ENCODE measurements at places on chromosomes 2 and 18.
A peak's percentile ranks its signal among the peaks of the same experiment; 100 is the strongest.

- no peak for DNase-seq
These were observed 308.3 kb downstream of the MYCN start for GRCh38 chr2:16248571-16249105.

GRCh38 chr2:48531141-48531648, 1.2 kb downstream of the STON1 start:
- no peak for DNase-seq

GRCh38 chr2:168915441-168916330, 14.6 kb downstream of the G6PC2 start:
- no peak for DNase-seq

GRCh38 chr2:96306370-96306769, 1.0 kb upstream of the SNRNP200 start:
- no peak for DNase-seq

- DNase-seq, result no peak
These were observed 543.6 kb upstream of the SOX11 start for GRCh38 chr2:5148392-5149085.

DNA sequence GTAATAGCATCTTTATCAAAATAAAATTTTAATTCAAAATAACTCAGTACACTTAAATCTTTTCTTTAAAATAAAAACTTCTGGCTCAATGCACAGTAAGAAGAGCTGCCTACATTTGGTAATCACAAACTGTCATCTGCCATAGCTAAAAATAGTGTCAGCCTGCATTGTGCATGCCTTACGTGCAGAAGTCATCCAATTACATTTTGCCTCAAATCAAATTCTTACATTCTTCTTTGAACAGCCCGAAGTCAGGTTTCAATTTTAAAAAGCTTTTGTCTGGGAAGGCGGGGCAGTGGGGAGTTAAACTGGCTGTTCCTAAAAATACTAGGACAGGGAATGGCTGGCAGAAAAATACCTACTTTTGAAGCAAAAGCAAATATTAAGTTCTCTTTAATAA, 51.1 kb downstream of the RTN4 start:
- DNase-seq, result no peak

DNA sequence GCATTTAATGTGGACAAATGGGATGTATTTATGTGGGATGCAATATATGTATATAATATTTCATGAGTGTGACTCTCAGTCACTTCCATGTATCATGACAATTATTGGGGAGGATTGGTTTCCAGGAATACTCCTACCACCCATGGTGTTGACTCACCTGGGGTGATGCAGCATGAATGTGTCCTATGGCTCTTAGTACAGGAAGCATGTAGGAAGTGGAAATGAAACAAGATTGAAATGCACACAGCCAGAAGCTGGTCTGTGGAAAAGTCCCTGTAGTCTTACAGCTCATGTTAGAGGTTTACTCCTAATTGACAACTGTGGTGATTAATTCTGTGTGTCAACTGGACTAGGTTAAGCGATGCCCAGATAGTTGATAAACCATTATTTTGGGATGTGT, 89.3 kb upstream of the HAAO start:
- DNase-seq, result no peak

- no peak for DNase-seq
These were observed 5.2 kb upstream of the ARID5A start for GRCh38 chr2:96531366-96531765.

GRCh38 chr2:168626647-168627046, 170.6 kb downstream of the CERS6 start:
- no peak for DNase-seq

- DNase-seq, result no peak
These were observed 981 bp downstream of the C2orf66 start for GRCh38 chr2:196808083-196808665.

DNA sequence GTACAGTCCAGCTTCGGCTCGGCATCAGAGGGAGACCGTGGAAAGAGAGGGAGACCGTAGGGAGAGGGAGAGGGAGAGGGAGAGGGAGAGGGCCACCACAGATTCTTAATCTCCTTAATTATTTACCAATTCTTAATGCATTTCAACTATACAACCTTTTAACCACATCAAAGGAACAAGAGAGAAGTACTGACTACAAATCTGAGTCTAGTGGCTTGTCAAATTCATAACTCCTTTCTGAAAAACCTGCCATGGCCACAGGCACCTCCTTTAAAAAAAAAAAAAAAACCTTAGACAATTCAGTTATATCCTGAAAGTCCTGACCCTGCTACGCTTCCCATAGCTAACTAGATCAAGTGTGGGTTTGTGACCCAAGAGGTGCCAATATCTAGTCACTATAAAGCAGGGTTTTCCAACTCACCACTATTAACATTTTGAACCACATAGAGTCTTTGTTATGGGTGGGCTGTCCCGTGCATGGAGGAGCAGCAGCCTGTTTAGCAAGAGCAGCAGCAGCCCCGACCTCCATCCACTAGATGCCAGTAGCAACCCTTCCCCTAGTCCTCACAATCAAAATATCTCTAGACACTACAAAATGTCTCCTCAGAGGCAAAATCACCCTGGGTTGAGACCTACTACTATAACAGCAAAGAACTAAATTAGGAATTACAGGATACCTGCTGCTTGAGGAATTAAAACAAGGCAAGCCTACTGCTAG, 6.8 kb downstream of the ESCO1 start:
- no peak for DNase-seq

- DNase-seq, result peak; percentile 30
These were observed 27.3 kb downstream of the GKN2 start for GRCh38 chr2:68925295-68925896.

GRCh38 chr2:224772494-224772893, 56.3 kb upstream of the CCDC195 start:
- DNase-seq, result no peak

DNA sequence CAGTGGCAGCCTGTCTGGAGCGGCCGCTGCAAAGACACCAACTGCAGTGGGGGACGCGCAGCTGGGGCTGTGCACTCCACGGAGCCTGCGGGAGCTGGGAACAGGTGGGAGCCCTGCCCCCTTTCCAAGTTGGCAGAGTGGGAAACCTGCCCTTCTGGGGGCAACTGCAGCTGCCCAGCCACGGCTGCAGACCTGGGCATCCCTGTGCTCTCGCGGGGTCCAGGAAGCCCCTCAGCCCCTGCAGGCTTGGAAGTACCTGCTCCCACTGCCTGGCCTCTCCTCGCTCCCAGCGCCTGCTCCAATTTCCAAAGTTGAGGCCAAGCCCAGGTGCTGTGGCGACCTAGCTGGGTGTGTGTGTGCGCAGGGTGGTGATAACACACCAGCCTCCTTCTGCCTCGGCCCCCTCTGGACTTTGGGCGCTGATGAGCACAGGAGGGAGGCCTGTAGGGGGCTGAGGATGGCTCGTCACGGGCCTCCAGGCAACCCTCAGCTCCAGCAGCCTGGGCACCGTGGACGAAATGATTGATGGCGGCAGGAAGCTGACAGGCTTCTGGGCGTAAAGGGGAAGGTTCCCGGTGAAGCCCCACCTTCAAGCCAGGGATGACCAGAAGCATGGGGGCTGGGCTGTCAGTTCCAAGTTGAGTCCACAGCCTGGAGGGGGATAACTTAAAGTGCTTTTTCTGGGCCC, 76.9 kb downstream of the PTPN4 start:
- no peak for DNase-seq

GRCh38 chr2:175903384-175903936, 98.6 kb downstream of the LNPK start:
- no peak for DNase-seq

GRCh38 chr2:236302555-236302954, 38.3 kb upstream of the ASB18 start:
- DNase-seq, result no peak

- no peak for DNase-seq
These were observed 69.3 kb downstream of the HDAC4 start for GRCh38 chr2:239331560-239331959.

GRCh38 chr2:45182667-45183295, 173.5 kb upstream of the SIX2 start:
- no peak for DNase-seq

DNA sequence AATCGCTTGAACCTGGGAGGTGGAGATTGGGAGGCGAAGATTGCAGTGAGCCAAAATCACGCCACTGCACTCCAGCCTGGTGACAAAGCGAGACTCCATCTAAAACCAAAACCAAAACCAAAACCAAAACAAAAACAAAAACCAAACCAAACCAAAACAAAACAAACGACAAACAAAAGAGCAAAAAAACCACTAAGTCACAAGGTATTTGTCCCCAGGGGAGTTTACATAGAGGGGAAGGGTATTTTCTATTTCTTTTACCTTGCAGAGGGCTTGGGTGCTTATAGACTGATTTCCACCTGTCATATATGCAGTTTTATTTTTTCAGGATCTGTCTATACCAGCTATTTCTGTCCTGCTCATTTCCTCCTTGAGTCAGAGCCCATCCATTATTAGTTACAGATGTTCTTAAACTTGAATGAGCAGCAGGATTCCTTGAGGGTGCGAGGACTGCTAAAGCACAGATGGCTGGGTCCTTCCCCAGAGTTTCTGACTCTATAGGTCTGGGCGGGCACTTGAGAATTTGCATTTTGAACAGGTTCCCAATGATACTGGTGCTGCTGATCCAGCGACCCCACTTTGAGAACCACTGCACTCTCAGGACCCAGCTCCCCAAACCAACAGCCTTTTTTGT, 102.2 kb upstream of the UXS1 start:
- no peak for DNase-seq

- DNase-seq, result no peak
These were observed 2.6 kb upstream of the ALMS1 start for GRCh38 chr2:73383036-73383435.

DNA sequence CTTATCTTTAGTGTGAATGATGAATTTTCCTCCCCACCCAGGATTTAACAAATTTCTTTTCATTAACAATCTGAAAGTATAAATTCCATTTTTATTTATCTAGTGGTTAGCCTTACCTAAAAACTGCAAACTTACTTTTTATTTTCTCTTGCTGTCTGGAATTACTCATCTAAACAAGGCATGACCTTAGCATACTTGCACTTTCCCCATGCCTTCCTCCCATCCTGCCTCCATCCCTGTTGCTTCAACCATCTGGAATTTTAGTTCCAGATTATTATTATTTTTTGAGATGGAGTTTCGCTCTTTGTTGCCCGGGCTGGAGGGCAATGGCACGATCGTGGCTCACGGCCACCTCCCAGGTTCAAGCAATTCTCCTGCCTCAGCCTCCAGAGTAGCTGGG, 35.6 kb downstream of the GDF7 start:
- no peak for DNase-seq

GRCh38 chr18:25351777-25352628, at the start of gene ZNF521:
TSS of gene ZNF521 (minus strand) at chr18:25352166. CDS start at chr18:25350946, 1,220 bp downstream.
- DNase-seq, result peak; percentile 25

DNA sequence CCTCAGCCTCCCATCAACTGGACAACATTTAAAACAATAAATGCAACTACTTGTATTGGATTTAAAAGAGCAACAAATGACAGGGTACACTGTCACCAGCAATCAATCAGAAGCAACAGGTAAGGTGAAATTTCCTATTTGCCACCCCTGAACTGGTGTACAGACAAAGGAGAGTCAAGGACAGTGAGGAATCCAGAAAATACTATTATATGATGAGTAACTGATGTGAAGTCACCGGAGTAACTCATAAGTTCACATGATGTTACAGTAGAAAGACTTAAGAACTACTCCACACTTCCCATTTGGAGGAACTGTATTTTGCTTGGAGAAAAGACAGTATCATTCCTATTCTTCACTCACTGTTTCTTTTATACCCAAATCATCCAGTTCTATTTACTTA, 4.1 kb upstream of the STAT1 start:
- DNase-seq, result no peak

GRCh38 chr2:30775833-30776232, 31.4 kb downstream of the CAPN13 start:
- DNase-seq, result no peak

GRCh38 chr2:16257322-16258028, 317.1 kb downstream of the MYCN start:
- no peak for DNase-seq

DNA sequence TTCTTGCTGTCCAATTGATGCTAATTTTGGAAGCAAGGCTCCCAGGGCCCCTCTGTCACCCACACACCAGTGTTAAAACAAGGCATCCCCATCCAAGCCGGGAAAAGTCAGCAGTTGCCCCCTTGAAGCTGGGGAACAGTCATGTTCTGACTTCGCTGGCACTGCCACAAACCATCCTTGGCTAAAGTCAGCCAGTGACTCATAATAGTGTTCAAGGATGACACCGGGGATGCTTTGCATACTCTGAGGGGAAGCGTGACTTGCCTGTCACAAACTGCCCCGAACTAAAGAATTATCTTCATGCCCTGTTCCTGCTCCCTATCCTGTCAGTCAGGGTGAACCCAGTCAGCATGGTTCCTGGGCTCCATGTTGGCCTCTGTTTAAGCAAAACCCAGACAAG, 37.0 kb downstream of the TGFA start:
- DNase-seq, result peak; percentile 36

DNA sequence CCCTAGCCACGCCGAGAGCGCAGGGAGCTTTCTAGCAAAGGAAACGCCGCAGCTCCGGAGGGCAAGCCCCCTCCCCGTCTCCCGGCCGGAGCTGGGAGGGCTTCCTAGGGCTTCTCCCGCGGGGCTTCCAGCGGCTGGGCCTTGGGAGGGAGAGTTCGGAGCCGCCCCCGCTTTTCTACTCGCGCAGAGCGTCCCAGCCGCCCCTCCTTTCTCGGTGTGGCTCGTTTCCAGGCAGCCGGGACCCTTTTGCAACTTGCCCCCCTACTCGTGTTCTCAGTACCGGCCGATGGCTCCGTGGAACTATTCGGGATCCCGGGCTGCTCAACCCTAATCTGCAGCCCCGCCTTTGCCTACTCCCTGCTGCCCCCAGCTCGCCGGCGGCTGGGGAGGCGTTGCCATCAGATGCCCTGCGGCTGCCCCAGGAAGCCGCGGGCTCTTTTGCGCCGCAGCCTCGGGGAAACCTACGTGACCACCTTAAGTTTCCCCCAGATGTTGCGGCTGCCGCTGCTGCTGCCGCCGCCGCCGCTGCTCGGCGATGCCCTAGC, 1.5 kb upstream of the NR4A2 start:
- DNase-seq, result no peak

- no peak for DNase-seq
These were observed 81.6 kb downstream of the MAP2 start for GRCh38 chr2:209505410-209505809.

DNA sequence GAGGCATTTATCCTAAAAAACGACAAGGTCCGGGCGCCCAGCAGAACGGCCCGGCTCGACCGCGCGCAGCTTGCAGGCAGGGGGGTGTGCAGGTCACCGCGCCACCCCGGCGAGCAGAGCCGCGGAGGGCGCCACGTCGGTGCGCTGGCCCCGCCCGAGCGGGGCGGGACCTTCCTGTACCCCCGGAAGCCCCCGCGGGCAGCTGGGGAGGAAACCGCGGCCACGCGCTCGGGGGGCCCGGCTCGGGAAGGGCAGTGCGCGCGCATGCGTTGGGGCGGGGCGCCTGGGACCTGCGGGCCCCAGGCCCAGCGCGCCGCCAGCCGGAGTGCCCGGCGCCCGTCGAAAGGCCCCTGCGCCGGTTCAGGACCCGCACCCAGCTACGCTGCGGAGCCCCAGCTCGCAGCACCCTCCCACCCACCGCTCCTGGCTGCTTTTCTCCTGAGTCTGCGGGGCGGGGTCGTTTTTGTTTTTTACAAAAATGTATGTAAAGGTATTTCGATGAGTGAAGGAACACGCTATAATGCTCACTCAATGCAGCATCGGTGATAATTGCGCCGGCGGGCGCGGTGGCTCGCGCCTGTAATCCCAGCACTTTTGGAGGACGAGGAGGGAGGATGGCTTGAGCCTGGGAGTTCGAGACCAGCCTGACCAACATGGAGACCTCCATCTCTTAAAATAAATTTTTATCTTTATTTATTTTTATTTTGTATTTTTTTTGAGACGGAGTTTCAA, 47.7 kb upstream of the POMC start:
- peak; percentile 70 for DNase-seq
